ENCODE measurements at places on chromosomes 2 and 18.

DNA sequence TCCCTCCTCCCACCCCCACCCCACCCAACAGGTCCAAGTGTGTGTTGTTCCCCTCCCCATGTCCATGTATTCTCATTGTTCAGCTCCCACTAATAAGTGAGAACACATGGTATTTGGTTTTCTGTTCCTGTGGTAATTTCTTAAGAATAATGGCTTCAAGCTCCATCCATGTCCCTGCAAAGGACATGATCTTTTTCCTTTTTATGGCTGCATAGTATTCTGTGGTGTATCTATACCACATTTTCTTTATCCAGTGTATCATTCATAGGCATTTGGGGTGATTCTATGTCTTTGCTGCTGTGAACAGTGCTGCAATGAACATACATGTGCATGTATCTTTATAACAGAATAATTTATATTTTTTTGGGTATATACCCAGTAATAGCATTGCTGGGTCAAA, 12.3 kb upstream of the ASAP2 start:
- DNase-seq = no peak

- peak; percentile 55 for DNase-seq
These were observed 803.6 kb upstream of the ZEB2 start for GRCh38 chr2:145323512-145323911.

- DNase-seq = no peak
These were observed 76.5 kb upstream of the STK17B start for GRCh38 chr2:196247976-196248280.

GRCh38 chr2:152481881-152482583, 147.1 kb downstream of the FMNL2 start:
- peak; percentile 40 for DNase-seq
